Glutamatergic neuron (in vitro differentiated cells): ENCODE measurements at places on chromosomes 5 and 9. TPM values are rescaled to one million over a fixed set of nuclear protein-coding genes. Genes with fewer than 3 reads are reported as not detected.

DNA sequence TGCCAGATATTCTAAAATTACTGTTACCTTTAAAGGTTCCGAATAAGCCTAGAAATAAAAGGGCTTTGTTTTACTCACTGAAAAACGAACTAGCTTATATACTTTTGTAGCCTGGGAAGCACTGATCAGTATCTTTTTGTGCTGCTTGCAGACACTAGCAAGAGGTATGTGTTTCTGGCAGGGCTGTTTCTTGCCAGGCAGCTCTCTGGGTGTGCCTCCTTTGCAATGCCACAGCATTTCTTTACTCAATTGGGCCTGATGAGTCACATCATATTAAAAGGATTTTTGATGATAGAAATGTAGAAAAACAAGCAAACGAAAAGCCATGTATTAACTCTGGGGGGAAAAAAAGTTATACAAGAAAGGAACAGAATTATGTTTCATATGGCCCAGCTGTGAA is 35.6 kb downstream of the CD180 start:
- no peak for DNase-seq

DNA sequence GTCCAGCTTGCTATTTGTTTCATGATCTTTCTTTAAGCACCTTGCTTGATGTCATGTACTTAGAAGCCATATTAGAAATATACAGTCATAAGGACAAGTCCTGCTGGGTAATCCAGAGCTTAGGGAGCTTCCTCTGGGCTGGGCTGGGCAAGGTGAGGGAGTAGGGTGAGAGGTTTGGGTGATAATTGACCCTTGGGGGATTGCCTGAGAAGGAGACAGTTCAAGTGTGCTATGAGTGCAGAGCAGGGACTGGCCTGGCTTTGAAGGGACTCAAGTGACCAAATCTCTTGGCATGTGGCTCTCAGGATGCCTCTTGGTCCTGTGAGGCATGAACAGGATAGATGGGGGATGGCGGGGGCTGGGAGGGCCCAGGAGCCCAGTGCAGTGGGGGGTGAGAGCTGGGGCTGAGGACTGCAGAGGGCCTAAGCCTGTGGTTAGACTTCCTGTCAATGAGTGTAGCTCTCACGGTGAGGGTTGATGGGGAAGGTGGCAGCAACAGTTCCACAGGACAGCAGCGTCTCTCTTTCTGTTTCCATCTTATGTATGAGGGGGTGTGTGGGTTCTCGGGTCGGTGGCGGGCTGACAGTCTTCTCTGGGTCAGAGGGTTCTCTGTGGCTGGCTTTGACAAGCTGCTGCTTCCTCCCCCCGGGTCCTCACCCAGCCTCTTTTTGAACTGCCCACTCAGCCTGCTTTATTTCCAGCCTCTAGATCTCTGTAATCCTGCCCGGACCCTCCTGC is 53.5 kb downstream of the RGS3 start:
- DNase-seq = no peak

- no peak for DNase-seq
Observed at GRCh38 chr5:168793841-168794837, 215.0 kb upstream of the PANK3 start.

DNA sequence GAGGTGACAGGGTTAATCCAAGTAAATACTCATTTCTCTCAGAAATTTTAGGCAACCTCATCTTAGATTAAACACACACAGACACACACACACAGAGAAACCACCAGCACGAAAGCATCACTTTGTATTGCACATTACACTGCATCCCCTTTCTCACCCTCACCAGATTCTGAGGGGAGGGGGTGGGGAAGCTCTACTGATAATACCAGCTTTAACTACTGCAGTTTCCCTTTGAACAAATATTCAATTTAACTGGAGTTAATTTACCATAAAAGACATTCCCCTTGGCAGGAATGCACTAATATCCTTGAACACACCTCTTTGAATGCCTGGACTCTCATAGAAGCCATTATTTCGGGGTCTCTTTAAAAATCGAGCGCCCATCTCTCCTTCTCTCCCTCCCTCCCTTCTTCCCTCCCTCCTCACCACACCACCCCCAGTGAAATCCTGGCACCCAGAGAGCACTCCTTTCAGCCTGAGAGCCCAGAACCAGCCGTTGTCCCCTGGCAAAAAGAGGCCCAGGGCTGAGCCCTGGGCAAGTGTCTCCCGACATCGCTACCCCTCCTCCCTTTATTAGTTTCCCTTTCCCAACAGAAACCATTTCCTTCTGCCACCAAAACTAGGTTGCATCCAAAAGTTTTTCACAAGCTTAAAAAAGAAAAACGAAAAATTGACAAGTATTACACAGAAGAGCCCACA is 2.8 kb upstream of the NFIB start:
- no peak for DNase-seq

The NDUFA8 gene
- total RNA-seq = 46.1 TPM

GRCh38 chr5:88190106-88190834 is 78.4 kb downstream of the TMEM161B start:
- no peak for DNase-seq

DNA sequence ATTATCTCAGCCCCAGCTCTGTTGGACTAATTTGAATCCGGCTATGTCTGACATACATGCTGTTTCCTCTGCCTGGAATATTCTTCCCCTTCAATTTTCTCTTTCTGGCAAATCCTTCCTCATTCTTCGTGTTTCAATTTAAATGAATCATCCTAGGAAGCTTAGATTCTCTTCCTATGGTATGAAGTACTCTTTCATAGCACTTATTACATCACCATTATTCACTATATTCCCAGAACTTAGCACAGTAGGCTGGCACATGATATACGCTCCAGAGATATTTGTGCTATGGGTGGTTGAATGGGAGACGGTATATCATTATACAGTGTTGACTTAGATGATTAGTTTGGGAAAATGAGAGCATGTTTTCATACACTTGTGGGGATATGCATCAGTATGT is 91.0 kb upstream of the JAK2 start:
- DNase-seq = no peak
